ENCODE measurements at places on chromosomes 2 and 18.

GRCh38 chr2:167271932-167272331 is 383.7 kb downstream of the XIRP2 start:
- no peak for DNase-seq

DNA sequence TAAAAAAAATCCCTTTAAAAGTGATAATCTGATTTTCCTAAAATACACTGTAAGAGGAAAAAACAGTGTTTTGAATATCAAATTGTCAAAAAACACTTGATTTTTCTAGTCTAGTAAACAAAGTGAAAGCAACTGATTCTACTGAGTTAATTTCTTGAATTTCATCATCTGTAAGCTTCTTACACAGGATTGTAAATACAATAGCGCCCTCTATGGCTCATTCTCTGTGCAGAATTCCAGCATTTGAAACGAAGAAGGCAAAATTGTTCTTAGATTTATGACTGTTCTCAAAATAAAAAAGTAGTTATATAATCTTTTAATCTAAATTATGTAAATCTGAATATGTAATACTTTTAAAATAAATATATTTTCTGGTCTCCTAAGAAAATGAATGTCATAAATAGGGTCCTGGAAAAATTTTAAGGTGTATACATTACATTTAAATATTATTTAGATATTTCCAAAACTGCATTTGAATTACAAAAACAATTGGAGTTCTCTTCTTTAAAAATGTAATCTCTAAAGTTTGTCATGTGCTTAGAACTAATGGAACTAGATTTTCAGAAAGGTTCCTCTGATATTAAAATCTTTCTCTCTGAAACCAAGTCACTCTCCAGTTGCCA is 176.9 kb upstream of the MC4R start:
- peak; percentile 63 for DNase-seq

DNA sequence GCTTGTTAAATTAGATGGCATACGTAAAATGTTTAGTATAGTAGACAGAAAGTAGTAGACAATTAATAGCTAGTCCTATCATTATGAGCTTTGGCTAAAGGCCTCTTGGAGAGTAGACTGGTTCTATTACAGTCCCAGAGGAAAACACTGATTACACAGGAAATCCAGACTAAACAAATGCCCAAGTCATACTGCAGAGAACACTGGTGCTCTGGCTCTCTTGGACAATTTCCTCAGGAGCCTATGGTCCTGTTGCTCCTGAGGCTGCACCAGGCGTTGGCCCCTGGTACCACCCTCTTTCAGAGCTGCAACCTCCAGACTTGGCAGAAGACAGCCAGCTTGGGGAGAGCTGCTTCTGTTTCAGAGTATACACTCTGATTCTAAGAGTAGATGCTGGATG is 41.8 kb downstream of the STAT1 start:
- no peak for DNase-seq

DNA sequence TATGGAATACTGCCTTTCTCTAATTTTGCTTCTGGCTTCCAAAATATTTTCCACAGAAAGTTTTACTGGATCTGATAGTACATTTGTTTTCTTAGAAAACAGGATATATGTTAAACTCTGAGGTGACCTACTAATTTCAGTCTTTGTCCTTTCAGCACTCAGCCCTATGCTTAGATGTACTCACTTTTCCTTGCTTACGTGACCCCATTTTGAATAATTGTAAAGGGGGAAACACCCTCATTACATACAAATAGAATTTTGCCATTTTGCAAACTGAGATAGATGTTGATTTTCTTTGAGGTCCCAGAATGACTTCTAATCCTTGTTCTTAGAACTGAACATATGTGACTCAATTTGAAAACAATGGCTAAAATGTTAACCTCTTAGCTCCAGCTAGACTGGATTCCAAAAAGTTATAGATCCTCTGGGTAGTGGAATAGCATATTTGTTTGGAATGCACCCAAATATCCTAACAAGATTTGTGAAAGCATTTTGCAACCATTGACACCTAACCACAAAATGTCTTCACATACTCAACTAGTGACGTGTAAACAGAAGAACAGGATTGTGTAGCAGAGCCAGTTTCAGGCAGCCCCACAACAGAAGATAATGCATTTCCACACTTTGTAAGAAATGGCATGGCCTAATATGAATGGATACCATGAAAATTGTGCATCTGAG is 44.8 kb upstream of the EHBP1 start:
- DNase-seq, result peak; percentile 5

GRCh38 chr2:162184359-162184758 is 32.3 kb upstream of the GCG start:
- no peak for DNase-seq

- no peak for DNase-seq
Observed at GRCh38 chr2:2238726-2239269, 92.3 kb downstream of the MYT1L start.

DNA sequence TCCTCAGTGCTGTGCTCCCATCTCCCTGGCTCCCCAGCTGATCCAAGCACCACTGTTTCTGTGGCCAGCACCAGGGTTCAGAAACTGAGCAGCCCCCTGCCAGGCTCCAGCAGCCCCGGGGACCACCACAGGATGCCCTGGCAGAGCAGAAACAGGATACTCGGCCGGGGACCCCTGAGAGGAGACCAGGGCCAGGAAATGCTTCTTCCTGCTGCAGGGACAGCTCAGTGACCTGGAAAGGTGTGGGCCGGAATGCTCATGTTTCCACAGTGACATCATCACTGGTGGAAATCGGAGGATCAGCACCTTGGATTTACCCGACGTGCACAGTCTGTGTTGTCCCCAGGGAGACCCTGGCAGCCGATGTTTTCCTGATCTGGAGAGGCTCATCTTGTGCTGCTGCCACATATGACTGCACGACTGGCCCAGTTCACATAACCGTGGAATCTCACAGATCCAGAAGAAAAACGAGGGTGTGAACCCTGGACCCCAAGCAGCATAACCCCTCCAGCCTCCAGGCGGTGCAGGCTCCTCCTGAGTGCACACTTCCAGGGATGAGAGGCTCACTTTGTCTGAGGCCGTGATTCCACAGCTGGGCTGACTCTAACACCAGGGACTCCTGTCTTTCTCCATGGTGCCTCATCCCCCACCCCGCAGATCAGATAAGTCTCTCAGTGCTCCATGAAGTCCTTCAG is 58.0 kb downstream of the DDX1 start:
- DNase-seq, result no peak

- no peak for DNase-seq
Observed at GRCh38 chr2:132542953-132543569, 126.5 kb downstream of the GPR39 start.

GRCh38 chr2:191912764-191913163 is 65.9 kb upstream of the CAVIN2 start:
- no peak for DNase-seq

- DNase-seq, result no peak
Observed at GRCh38 chr2:176118601-176119339, 2.2 kb downstream of the HOXD10 start.

All from AML-193 (cell line).